Amniotic epithelial cell (primary cell): ENCODE measurements at places on chromosomes 6 and 20.
A peak's percentile ranks its signal among the peaks of the same experiment; 100 is the strongest.

- no peak for DNase-seq
These were observed 310.5 kb upstream of the JAG1 start for GRCh38 chr20:10984294-10984693.

GRCh38 chr6:130041594-130041993, 23.2 kb downstream of the L3MBTL3 start:
- DNase-seq: no peak

DNA sequence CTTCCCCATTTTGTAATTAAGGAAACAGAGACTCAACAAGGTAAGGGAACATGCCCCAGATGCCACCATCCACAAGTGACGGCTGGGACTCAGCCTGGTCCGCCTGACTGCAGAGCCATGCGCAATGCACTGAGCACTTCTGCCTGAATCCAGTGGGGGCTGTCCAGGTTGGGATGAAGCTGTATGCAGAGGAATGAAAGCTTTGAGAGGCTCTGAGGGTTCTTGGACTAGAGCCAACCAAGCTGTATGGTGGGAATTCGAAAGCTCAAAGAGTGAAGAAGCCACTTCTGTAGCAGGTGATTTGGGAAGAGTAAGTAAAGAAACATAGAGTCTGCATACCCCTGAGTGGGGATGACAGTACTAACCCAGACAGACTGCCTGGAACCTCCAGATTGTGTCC, 127.6 kb upstream of the AKAP12 start:
- DNase-seq: no peak

- no peak for DNase-seq
These were observed 736.2 kb upstream of the ADGRB3 start for GRCh38 chr6:67898875-67899274.

- DNase-seq: no peak
These were observed 14.5 kb downstream of the ARHGAP18 start for GRCh38 chr6:129695373-129696027.

DNA sequence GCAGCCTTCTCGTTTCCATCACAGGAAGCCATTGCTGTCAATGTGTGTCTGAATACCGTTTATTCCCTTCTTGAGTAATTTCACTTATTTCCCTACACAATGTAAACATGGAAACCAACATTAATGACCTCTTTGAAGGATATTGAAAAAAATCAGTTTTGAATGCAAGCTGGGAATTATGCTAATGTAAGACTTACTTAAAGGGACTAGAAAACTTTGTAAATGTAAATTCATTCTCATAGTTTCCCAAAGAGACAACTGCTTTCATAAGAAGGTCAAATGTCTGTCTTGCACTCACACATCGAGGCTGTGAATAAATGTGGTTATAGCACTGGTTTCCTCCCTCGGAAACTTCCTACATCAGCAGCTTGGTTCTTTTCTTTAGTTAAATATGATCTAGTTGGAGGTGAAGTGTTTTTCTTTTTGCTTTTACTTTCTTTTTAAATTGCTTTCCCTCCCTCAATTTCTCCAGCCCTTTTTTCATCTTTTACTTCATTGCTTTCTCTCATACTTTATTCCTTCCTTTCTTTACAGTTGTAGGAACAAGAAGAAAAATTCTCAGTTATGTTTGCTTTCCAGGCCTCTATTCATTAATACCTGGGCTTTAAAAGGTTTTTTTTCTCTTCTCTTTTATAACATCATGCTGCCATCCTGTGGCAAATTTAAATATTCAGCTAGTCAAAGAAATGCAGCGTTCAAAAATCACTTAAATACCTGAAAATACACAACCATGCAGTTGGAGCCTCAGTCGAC, 108.3 kb downstream of the TNFAIP3 start:
- peak; percentile 40 for DNase-seq

- peak; percentile 78 for DNase-seq
These were observed 2.9 kb upstream of the BMP6 start for GRCh38 chr6:7723041-7723447.
